Activated naive CD4-positive, alpha-beta T cell (primary cell): ENCODE measurements at places on chromosomes 7 and 10.

DNA sequence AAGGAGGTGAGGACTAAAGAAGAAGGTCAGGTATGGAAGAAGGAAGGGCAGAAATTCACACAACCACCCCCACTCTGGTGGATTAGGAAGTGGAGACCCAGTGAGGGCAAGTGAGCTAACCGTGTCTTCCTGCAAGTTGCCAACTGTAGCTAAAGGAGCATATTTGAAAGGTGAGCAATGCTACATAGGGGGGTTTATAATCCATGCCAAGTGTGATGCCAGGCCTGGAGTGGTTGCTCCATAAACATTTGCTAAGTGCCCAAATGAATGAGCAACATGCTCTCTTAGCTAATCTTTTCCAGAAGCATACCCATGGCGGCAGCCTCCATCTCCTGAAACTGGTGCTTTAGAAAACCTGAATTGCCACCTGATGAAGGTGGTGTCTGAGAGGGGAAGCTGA is 121.6 kb downstream of the LRRC18 start:
- no peak for DNase-seq

GRCh38 chr10:110512461-110513187 is 14.9 kb downstream of the DUSP5 start:
- DNase-seq: no peak

DNA sequence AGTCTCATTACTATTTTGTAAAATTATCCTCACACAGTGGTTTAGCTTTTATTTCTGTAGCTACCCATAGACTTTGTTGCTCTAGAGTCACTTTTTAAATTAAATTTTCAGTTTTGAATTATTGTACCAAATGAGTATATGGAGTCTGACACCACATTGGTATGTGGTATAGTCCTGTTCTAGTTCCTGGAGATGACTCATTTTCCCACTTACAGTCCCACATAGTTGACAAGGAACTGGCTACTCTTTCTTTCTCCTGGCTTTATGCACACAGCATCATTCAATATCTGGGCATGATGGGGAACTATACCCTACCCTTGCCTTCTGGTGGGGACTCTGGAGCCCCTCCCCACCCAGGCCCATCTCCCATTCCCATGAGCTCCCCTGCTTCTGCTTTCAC is 92.6 kb upstream of the RAB11FIP2 start:
- no peak for DNase-seq

- DNase-seq: no peak
Measured at GRCh38 chr7:14834456-14834855, 68.1 kb downstream of the DGKB start.

- no peak for DNase-seq
Measured at GRCh38 chr7:124575176-124575575, 190.4 kb downstream of the GPR37 start.

DNA sequence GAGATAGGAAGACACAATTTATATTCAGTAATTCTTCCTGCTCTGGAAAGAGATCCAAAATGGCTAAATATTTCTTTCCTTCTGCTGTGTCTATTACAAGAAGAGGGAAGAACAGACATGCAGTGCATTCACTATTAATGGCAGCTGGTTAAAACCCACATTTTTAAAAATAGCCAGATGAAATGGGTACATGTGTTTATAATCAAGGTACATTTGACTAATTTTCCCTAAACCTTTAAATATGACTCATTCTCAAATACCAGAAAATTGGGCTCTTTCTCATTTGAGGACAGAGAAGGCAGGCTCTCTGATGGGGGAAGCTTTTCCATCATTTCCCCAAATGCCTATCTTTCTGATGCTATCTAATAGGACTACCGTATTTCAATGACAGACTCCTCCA is 215.7 kb upstream of the HABP2 start:
- DNase-seq: no peak

GRCh38 chr10:32687116-32687515 is 241.2 kb downstream of the CCDC7 start:
- DNase-seq: no peak

GRCh38 chr10:60818134-60818770 is 40.0 kb downstream of the CDK1 start:
- no peak for DNase-seq

DNA sequence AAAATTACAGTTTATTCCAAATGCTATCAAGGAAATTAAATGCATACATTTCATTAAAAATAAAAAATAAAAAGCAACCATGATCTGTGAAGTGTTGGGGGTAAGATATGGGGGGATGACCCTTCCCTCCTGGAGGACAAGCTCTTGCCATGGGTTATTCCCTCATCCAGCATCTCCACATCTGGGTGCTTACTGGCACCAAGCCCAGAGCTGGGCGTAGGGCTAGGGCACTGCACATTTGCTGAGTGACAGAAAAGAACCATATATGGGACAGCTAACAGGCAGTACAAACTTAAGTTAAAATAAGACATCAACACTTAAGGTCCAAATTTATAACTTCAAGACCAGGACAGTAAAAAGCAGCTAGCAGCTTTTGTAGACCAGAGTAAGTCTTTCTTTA is 10.2 kb downstream of the CCDC6 start:
- DNase-seq: no peak

DNA sequence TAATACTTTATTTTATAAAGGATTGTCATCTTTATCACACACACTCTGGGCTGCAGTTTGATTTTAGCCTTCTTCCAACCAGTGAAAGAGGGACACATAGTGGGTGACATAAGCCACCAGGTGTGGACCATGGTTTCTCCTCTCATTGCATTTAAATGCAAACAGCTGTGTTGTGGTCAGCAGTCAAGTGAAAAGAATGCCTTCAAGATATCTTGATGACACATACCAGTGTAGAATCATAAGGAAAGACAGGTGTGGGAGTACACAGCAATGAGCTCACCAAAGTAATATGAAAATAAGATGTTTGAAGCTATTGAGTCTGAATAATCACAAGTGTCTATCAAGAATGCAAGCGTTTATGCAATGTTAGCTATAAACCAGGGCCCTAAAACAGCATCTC is 580.0 kb downstream of the XPNPEP1 start:
- no peak for DNase-seq

DNA sequence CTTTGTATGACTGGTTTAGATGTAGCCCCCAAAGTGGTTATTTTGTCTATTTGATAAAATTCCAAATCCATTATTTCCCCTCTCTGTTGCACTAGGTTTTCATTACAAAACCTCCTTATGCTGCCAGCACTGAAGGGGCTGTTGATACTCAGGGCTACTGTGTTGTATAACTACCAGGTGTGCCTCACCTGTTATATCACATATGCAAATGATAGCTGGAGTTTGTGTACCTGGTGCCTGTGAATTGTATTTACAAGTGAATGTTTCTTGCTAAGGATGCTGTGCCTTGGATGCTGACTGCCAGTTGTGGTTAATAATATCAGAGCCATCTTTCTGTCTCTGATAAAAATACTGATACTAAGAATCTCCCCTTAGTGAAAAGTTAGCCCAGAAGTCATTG is 84.8 kb upstream of the CCDC6 start:
- DNase-seq: no peak

DNA sequence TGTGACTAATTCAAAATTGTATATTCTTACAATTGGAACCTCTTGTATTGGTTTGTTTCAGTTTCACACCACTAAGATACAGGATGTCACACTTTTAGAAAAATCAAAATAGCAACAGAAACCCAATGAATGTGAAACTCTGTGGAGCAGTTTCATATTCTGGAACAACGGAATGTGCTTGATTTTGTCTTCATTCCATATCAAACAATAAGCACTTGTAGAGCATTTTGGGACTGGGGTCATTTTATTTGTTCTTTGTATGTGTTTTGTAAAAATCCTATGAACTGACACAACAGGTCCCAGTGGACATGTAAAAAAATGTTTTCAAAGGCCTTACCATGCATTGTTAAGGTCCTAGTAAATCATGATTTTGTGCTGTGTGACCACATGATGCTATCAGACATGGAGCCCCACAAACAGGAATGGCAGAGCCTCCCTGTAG is 123.1 kb downstream of the DKK1 start:
- DNase-seq: no peak

DNA sequence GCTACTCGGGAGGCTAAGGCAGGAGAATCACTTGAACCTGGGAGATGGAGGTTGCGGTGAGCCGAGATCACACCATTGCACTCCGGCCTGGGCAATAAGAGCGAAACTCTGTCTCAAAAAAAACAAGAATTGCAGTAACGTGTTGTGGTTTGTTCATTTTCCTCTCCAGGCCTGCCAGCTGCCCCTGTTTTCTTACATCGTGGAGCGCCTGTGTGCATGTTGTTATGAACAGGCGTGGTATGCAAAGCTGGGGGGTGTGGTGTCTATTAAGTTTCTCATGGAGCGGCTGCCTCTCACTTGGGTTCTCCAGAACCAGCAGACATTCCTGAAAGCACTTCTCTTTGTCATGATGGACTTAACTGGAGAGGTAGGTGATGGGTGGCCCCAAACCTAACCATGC is 52.1 kb downstream of the TRRAP start:
- no peak for DNase-seq
